ENCODE measurements at places on chromosomes 7 and 10.

GRCh38 chr10:69474742-69475432 lies 23.6 kb downstream of the TSPAN15 start:
- no peak for DNase-seq

DNA sequence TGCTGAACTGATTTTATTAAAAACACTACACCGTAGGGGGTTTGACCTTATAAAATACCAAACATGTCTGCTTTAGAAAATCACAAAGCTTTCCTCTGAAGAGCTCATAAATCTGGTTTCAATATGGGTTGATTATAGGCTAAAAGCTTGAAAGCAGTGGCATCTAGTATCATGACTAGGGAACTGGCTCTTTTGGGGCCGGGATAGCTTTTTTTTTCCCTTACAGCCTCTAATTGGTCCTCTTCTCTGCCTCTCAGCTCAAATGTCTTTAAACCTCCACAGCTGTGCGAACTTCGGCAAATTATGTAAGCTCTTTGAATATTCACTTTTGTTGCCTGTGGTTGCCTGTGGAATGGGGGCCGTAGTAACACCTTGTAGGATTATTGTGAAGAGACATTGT lies 8.4 kb downstream of the BAMBI start:
- no peak for DNase-seq

DNA sequence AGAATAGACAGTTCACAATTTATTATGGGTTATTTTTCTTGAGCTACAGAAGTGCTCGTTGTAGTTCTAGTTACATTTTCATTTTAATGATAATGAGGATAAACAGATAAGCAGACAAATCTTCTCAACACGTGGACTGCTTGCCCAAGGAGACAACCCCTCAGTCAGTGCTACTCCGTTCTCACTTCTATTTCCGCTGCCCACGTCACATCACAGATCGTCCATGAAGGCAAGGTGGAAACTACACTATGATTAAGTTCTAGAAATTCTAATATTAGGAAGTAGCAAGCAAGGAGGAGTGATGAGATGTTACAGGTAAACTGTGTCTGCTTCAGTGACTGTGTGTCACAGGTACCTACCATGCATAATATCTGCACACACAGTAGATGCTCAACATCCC lies 210.5 kb downstream of the CHCHD3 start:
- DNase-seq = no peak

DNA sequence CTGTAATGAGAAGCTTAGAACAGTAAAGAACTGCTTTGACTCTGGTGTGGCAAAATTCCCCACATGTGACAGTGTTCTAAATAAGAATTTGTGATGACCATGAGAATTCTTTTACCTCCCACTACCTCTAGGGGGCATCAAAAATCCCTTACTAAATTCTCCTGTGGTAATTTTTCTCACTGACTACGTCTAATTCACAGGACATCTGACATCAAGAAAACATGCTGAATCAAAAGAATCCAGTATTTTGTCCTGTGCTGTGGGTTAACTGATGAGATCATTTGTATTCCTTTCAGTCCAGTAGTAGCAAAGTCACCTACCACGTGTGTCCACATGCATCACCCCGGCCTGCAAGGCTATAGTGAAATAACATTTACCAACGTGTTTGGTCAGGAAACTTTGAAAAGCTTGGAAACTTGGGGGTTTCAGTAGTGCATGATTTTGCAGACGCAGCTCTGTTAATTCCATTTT lies 103.8 kb downstream of the ATE1 start:
- no peak for DNase-seq

DNA sequence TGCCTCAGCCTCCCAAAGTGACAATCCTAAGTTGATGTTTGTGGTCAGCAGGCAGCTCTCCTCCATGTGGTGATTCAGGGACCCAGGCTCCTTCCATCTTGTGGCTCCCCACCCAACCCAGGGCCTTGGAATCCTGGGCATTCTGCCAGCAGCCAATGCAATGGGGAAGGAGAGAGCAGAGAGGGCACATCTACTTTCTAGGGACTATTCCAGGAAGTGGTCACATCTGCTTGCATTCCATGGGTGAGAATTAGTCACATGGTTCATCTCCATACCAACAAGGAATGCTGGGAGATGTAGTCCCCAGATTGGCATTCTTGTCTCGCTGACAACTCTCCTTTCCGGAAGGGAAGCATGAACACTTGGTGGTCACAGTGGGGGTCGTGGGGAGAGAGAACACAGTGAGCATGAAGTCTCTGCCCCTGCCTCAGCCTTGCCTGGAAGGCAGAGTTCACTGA lies 9.9 kb upstream of the SRRM3 start:
- DNase-seq = no peak

GRCh38 chr7:42913591-42913990 lies 1.7 kb upstream of the C7orf25 start:
- no peak for DNase-seq

GRCh38 chr10:38007551-38007950 lies 2.9 kb upstream of the ZNF33A start:
- no peak for DNase-seq

DNA sequence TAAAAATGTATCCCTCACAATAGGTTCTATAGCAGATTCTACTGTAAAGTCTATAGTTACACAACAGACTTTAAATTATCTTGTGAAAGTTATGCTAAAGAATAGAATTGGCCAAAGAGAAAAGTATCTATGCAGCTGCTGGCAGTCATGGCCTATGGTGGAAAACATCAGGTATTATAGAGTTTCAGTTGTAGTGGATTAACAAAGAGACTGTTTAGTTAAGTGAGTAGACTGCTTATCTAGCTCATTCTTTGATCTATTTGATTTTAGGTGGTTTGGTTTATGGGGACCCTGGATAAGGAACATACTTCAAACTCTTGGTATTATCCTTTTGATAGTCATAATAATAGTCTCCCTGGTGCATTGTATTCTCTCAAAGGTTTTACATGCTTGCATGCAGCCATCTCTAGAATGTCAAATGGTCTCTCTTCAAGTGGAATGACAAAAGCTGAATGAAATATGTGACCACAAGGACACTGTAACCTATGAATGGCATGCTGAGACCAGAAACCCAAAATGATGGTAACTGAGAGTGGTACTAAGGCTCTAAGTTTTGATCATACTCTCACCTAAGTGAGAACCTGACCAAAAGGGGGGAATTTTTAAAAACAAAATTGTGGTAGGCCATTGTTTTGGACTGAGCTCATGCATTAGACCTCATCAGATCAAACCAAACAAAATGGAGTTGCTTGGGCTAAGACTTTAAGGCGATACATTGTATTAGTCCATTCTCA lies 54.9 kb upstream of the NAMPT start:
- DNase-seq = no peak

DNA sequence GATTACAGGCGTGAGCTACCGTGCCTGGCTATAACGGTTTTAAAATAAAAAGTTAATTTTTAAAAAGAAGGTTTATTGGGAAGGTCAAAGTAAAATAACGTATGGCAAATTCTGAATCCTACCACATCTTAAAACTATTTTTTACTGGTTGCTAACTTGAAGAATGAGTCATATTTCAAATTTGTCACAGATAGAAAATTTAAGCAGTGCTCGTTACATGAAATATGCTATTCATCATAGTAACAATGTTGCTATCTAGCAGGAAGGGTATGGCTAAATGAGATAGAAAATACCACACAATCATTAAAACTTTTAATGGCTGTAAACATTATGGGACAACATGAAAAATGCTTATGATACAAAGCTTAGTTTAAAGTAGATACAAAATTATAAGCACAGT lies 500.5 kb downstream of the PHTF2 start:
- DNase-seq = no peak

DNA sequence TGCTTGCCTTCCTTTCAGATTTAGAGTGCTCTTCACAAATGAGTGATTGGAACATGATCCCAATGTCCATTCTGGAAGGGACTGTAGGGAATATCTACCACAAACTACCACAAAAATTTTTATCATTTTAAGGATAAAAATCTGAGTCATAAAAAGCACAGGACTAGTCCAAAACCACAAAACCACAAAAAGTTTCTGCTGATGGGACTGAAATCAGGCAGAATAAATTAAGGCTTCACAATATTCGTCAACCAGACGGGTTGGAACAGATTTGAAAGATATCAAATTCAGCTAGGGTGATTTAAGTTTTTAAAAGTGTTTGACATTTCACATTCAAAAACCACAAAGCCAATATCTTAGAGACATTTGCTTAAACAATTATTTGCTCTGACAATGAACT lies 100.1 kb upstream of the PTN start:
- no peak for DNase-seq

DNA sequence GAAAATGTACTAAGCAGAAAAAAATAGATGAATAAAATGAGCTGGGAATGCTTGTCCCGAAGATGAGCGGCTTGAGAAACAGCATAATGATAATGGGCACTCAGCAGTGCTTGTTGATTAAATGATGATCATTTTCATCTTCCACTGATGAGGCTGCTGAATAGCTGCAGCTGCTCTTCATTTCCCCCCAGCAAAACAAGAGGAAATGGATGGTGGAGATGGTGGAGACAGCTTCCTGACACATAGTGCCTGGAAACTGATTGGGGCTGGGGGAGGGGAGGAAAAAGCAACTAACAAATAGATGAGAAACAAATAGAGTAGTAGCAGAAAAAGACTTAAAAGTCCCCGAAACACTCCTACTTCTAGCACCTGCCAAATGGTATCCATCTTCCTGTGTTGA lies 41.4 kb downstream of the MRC1 start:
- no peak for DNase-seq

DNA sequence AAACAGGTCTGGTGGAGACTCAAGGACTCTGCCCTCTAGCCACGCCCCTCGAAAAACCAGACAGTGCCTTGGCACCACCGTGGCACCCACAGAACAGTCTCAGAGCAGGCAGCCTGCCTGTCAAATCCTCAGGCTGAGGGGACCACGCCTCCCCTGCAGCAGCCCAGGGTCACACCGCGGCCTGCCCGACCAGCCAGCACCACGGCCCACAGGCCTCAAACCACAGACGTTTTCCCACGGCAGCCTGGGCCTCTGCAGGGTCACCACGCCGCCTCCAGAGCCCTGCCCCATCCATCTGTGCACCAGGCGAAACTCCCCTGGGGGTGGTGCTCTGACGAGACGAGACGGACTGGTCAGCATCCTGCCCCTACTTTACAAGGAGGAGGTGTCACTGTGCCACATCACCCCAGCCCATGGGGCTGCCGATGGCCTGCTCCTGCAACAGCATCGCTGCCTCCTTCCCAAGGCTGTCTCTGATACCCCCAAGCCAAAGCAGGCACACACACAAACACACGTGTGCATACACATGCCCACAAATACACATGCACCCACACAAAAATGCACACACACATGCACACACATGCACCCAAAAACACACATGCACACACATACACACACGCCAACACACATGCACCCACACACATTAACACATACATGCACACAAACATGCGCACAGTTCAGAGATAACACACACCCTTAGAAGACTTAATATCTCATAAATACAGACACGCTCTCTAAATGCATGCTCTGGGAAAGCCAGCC lies 24.6 kb downstream of the PAPOLB start:
- DNase-seq = no peak

DNA sequence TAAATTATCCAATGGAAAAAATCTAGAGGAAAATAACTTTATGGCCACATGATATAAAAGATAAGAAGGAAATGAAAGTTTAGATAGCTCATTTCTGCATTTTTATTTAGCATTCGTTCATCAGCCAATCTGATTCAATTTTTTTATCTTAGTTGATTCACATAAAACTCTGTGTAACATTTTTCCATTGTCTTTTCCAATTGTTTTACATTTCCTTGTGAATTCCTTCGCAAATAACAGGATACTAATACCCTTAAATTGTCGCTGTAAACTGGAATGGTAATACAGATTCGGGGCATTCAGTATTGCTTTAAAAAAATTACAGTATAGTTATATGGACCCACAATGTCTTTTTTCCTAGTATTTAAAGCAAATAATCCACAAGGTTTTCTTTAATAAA lies 136.4 kb downstream of the CUBN start:
- DNase-seq = no peak

- DNase-seq = no peak
These were observed 14.0 kb downstream of the ZNF800 start for GRCh38 chr7:127378537-127378936.

- no peak for DNase-seq
These were observed 186.4 kb downstream of the MGMT start for GRCh38 chr10:129653428-129653827.

- DNase-seq = no peak
These were observed 283.5 kb downstream of the WDR11 start for GRCh38 chr10:121134711-121135110.

- no peak for DNase-seq
These were observed 460.6 kb downstream of the DNAJB6 start for GRCh38 chr7:157797361-157797760.

GRCh38 chr10:111801841-111802240 lies 381.7 kb downstream of the GPAM start:
- DNase-seq = no peak

DNA sequence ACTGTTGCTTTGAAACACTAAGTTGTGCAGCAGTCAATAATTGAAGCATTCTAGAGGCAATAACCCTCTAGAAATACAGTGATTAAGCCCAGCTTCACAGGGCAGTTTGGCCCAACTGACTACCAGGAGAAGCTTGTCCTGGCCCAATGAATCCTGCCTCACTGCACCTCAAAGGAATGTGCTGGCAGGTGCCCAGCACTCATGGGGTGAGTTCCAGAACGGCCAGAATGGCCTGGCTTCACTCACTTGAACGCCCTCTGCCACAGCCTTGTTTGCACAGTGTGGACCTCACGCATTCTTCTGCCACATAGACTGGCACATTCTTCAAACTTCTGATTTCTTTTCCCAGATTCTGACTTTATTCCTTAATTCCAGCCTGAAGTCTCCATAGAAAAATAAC lies 6.6 kb upstream of the ITIH2 start:
- no peak for DNase-seq

- DNase-seq = no peak
These were observed 198.8 kb downstream of the GRID1 start for GRCh38 chr10:86167762-86168128.

- no peak for DNase-seq
These were observed 82.2 kb downstream of the PARD3 start for GRCh38 chr10:34732926-34733325.

- DNase-seq = no peak
These were observed 58.7 kb upstream of the PRPS1L1 start for GRCh38 chr7:18086165-18087025.

- no peak for DNase-seq
These were observed 822.7 kb downstream of the PCDH15 start for GRCh38 chr10:53978301-53978700.

- DNase-seq = no peak
These were observed 134.9 kb downstream of the RAMP3 start for GRCh38 chr7:45292481-45292880.
